ENCODE measurements at places on chromosomes 4 and X.

DNA sequence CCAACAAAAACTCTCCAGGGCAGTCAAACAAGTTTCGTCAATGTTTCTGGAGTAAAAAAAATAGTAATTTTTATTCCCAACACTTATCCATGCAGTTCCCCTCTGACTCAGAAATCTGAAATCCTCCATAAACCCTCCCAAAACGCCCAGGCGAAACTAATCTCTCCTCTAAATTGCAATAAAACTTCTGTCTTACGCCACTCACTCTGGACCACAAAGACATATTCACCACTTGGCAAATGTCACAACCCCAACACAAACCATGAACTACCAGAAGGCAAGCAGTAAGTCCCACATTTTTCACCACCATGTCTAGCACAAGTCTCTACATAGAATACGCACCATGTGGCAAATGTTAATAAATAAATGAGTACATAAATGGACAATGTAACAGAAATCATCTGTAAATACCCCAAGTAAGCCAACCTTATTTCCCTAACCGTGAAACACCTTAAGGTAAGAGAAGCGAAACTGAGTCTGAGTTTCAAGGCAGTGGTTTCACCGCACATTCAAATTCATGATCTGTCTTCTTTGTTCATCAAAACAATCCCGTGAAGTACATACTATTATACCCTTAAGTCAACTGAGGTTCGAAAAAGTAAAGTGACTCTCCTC, 1.6 kb downstream of the PAPSS1 start:
- DNase-seq: peak; percentile 38

GRCh38 chrX:41471786-41472185, 24.6 kb downstream of the NYX start:
- DNase-seq: no peak

DNA sequence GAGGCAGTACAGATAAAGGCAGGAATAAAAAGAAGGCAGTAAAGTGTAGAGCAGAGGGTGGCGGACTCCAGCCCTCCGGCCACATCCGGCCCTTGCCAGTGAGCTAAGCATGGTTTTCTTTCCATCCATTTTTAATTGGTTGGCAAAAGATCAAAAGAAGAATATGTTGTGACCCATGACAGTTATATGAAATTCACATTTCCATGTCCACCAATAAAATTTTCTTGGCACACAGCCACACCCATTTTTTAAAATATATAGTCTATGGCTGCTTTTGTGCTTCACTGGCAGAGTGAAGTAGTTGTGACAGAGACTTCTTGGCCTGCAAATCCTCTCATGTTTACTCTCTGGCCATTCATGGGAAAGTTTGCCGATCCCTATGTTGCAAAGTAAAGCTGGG, 29.8 kb downstream of the SLC9A6 start:
- no peak for DNase-seq

GRCh38 chrX:19902110-19902509, 14.7 kb upstream of the SH3KBP1 start:
- peak; percentile 36 for DNase-seq

GRCh38 chr4:37967736-37968135, 7.5 kb downstream of the PTTG2 start:
- DNase-seq: no peak

DNA sequence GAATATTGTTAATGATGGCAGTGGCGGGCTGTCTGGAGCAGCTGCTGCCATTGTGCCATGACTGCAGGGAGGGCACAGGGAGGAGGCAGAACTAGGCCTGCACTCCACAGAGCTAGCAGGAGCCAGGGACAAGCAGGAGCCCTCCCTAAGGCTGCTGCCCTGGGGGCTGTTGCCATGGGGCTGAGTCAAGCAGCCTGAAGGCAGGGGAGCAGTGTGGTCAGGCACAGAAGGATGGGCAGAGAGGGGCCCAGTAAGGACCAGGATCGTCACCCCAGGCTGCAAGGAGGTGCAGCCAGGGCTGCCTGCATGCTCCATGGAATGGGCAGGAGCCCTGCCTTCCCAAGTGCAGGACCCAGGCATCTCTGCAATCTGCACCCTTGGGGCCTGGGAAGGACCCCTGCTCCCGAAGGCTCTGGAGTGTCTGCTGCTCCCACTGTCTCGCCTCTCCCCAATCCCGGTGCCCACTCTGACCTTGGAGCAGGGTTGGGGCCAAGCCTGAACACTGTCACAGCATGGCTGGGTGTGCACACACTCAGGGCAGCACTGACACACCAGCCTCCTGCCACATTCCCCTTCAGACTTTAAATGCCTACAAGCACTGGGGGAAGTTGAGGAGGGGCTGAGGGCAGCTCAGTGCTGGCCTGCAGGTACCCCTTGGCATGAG, 98.3 kb upstream of the GALNTL6 start:
- no peak for DNase-seq

- no peak for DNase-seq
These were observed 53.3 kb upstream of the STIM2 start for GRCh38 chr4:26807330-26807729.

GRCh38 chrX:50865311-50865710, 45.2 kb upstream of the BMP15 start:
- DNase-seq: no peak

Measured in astrocyte (in vitro differentiated cells and primary cell).